ENCODE measurements at places on chromosomes 3 and 15.

GRCh38 chr3:103644450-103644849, 1209.6 kb downstream of the ZPLD1 start:
- DNase-seq = peak; percentile 45

GRCh38 chr15:85993116-85993515, 86.6 kb upstream of the AGBL1 start:
- peak; percentile 63 for DNase-seq

GRCh38 chr3:151761581-151761980, 27.9 kb downstream of the AADACL2 start:
- no peak for DNase-seq

DNA sequence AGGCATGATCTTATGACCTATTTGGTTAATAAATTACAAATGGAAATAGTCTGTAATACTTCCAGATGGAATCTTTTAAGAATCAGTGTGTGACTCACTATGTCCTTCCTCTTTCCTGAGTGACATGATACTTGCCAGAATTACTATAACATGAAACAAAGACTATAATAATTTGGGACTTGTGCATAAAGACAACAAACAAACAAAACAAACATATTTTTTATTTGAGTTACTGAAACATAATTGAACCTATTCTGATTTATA, 1268.1 kb downstream of the OTOL1 start:
- no peak for DNase-seq

GRCh38 chr3:68436619-68437401, 495.5 kb downstream of the TAFA4 start:
- DNase-seq = no peak
